ENCODE measurements at places on chromosomes 7 and 10. TPM values are rescaled to one million over a fixed set of nuclear protein-coding genes. Genes with fewer than 3 reads are reported as not detected.

Gene SPDYE9
- not detected for polyA plus RNA-seq

Gene ABCB8
- polyA plus RNA-seq: 25.2 TPM

Gene PPP3CB
- 14.8 TPM for polyA plus RNA-seq

Gene ANXA8
- polyA plus RNA-seq: 820 TPM

Gene INHBA
- 59.2 TPM for polyA plus RNA-seq

All from keratinocyte (primary cell).